ENCODE measurements at places on chromosomes 11 and 22.

- no peak for DNase-seq
- H3K27me3 ChIP-seq = no peaks in the 10 kb centered on the region
- no peaks in the 10 kb centered on the region for H3K4me1 ChIP-seq
- no peaks in the 10 kb centered on the region for H3K36me3 ChIP-seq
- no peak overlapping the region for H3K4me3 ChIP-seq
These were observed 199.5 kb downstream of the AASDHPPT start for GRCh38 chr11:106276859-106277436.

GRCh38 chr22:49325531-49326395 is 501.9 kb downstream of the BRD1 start:
- H3K4me1 ChIP-seq = no peaks in the 10 kb centered on the region
- peaks cover 10% of the 10 kb centered on the region for H3K27me3 ChIP-seq
- no peaks in the 10 kb centered on the region for H3K36me3 ChIP-seq

- no peak overlapping the region for H3K27ac ChIP-seq
- H3K4me1 ChIP-seq = peaks cover 6% of the 10 kb centered on the region
- H3K4me3 ChIP-seq = no peak overlapping the region
- H3K27me3 ChIP-seq = no peaks in the 10 kb centered on the region
- H3K36me3 ChIP-seq = no peaks in the 10 kb centered on the region
- no peak for DNase-seq
These were observed 35.5 kb upstream of the MOB2 start for GRCh38 chr11:1522081-1522424.

GRCh38 chr11:111469200-111469599 is 43.0 kb downstream of the BTG4 start:
- H3K27me3 ChIP-seq = no peaks in the 10 kb centered on the region
- no peaks in the 10 kb centered on the region for H3K36me3 ChIP-seq
- DNase-seq = no peak

- H3K4me3 ChIP-seq = no peak overlapping the region
- H3K4me1 ChIP-seq = no peaks in the 10 kb centered on the region
These were observed 25.6 kb downstream of the SNAP29 start for GRCh38 chr22:20884454-20884853.

GRCh38 chr11:10309163-10310093 is 4.6 kb downstream of the ADM start:
- no peaks in the 10 kb centered on the region for H3K36me3 ChIP-seq
- no peak overlapping the region for H3K4me3 ChIP-seq
- peak overlapping the region; percentile 63 for H3K27ac ChIP-seq
- no peaks in the 10 kb centered on the region for H3K27me3 ChIP-seq

DNA sequence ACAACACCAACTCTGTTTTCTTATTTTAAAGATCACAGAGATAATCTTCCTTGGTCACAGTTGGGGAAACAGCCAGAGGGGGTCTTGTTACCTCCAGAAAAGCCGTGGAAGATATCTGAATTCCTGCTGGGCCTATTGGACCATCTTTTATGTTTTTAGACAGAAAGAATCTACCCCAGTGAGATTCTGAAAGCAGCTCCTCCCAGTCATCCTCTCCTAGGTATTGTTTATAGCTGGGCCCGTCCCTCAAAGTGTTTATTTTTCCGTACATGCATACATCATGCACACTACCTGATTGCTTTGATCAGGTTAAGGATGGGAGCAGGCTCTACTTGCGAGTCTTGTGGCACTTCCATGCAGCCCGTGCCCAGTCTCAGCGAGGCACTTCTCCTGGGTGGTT is 742.4 kb downstream of the NTM start:
- no peaks in the 10 kb centered on the region for H3K36me3 ChIP-seq
- no peak for DNase-seq
- no peaks in the 10 kb centered on the region for H3K4me1 ChIP-seq
- no peak overlapping the region for H3K27ac ChIP-seq
- H3K27me3 ChIP-seq = no peaks in the 10 kb centered on the region

GRCh38 chr11:42054351-42054900 is 595.0 kb upstream of the LRRC4C start:
- H3K27ac ChIP-seq = no peak overlapping the region
- no peak for DNase-seq
- no peaks in the 10 kb centered on the region for H3K27me3 ChIP-seq
- no peaks in the 10 kb centered on the region for H3K4me1 ChIP-seq

DNA sequence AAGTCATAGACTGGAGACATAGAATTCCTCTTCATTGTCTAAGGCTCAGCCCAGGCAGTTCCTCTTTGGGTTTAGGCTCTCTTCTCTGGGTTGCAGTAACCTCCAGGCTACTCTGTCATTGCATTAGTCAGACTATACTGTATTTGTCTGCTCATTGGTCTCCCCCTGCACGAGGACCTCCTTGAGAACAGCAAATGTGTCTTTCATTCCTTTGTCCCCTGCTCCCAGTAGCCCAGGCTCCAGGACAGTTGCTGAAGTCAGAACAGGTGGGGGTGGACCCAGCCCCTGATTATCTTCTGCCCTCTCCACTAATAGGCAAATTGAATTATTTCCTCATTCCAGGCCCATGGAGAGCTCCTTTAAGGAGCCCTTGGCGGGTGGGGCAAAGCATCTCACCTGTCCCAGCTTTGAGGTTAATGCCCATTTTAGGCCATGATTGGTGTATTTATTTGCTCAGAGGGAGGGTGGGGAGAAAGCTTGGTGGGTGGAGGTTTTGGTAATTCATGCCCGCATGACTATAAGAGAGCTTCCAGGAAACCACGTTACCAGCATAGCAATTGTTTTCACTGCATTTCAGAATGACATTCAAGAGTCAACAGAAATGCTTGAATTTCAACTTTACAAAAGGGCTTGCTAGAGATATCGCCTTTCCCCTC is 40.9 kb downstream of the NAV2 start:
- no peaks in the 10 kb centered on the region for H3K27me3 ChIP-seq
- no peaks in the 10 kb centered on the region for H3K36me3 ChIP-seq
- no peak for DNase-seq

GRCh38 chr11:34158661-34159060 is 53.2 kb downstream of the NAT10 start:
- DNase-seq = no peak
- no peak overlapping the region for H3K27ac ChIP-seq
- H3K4me3 ChIP-seq = no peak overlapping the region
- H3K27me3 ChIP-seq = no peaks in the 10 kb centered on the region
- H3K4me1 ChIP-seq = peaks cover 4% of the 10 kb centered on the region
- no peaks in the 10 kb centered on the region for H3K36me3 ChIP-seq

Measured in adrenal gland (tissue), 19 donors.